ENCODE measurements at places on chromosomes 4 and X.
A peak's percentile ranks its signal among the peaks of the same experiment; 100 is the strongest.

GRCh38 chr4:105551965-105552746, at the start of gene ARHGEF38:
Gene ARHGEF38 (plus strand): TSS chr4:105552620. CDS start chr4:105552766, 146 bp downstream.
- peak; percentile 24 for DNase-seq

DNA sequence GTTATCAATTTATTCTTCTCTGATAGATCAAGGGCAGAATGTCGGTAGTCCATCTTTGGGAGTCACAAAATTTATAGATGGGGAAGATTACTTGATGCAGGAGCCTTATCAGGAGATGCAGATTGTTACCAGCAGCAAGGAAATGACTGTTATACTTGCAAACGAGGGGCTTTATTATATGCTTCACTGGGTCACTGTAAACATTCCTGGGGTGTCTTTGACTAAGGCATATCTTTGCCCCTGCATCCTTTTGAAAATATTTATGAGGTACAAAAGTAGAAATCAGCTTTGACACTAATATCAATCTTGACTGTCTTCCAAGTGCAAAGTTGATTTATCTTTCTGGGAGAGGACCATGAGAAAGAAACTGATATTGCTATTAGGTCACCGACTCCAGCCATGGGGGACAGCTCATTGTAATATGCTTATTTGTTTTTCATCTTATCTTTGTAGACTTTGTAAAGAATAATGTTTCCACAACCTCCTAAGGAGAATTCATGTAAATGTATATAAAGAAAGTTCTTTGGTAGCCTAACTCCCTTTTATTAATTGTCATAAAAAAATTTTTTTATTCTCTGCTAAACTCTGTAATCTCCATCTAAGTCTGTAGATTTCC, 177.3 kb upstream of the EMCN start:
- DNase-seq = no peak

- no peak for DNase-seq
These were observed 1379.4 kb downstream of the RPA4 start for GRCh38 chrX:98263135-98263534.

DNA sequence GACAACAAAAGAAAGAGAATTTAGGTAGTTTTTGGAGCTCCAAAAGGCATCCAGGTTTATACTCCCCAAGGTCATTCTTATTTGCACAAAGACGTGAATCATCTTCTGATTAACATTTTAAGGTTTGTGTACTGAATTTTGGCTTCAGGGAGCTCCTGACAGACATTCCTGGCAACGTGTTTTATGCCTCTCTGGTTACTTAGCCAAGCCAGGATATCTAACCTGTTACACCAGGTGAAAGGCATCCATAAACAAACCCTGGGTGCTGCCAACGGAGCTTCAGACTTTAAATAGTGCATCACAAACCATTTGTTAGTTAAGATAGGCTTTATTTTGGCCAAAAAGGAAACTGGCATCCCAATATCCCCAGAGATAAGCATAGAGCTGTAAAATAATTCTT, 997.3 kb downstream of the ARAP2 start:
- DNase-seq = peak; percentile 15
